NCI-H146 (cell line): ENCODE measurements at places on chromosomes 16 and 17.

DNA sequence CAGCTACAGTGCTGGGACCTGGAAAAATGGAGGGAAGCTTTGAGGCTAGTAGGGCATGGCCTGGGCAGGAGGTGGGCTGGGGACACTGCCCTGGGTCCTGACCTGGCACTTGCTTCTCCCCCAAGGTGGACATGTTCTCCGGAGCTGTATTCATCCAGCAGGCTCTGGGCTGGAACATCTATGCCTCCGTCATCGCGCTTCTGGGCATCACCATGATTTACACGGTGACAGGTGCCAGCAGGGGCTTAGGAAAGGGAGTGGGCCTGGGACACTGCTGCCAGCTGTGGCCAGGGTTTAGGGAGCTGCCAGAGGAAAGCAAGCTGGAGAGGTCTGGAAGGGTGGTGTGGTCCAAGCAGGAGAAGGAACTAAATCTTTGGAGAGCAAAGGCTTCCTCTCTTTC, 3.1 kb downstream of the SLC5A2 start:
- DNase-seq, result no peak

GRCh38 chr17:17935321-17936271, 36.6 kb downstream of the TOM1L2 start:
- DNase-seq, result no peak

DNA sequence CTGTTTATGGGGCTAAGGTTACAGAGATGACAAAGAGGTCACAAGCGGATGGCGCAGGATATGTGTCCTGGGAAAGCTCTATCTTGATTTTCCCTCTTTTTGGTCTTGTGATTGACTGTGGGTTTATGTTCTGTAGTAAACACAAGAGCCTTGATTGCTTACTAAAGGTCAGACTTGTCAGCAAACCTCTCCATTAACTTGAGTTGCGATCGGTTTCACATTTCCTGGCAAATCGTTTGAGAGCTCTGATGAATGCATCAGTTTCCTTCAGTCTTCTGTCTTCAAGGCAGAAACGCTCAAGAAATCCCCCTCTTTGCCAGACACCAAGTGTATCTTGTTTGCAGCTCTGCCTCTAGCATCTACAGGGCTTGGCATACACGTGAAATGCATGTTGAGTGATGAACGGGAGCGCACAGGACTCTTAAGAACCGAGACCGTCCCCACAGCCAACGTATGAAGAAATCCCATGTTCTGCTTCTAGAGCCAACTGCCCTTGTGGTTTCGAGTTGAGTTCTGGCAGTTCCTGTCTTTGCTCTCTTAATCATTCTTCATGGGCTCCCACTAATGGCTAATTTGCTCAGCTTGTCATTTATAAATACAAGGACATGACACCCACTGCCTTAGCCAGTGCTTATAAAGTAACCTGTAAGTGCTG, 143.3 kb downstream of the PITPNC1 start:
- no peak for DNase-seq

DNA sequence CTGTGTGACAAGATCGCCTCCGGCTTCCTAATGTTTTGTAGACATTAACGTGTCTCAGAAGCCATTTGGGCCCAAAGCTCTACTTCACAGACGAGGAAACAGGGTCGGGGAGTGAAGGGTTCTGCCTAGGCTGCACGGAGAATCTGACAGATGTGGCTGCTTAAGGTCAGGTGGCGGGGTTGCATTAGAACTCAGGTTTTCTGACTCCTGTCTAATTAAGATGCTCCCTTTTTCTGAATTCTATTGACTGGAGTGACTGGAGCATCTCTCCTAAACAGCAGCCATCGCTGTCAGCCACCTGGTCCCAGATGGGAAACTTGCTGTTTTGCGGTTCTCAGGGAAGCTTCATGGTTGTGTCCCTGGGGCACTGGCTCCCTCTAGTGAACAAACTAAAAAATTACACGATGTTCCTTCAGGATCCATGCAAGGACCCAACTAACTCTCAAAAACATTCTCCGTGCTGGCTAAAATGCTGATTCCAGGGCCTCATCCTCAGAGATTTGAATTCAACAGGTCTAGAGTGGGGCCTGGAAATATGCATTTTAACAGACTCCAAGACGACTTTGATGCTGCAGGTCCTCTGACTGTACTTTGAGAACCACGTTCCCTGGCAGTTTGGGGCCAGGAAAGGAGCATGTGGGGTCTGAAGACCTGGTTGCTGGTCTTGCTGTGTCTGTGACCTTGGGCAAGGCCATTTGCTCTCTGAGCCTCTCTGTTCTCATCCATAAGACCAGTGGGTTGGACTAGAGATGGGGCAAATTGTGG, 117.4 kb downstream of the IRF8 start:
- DNase-seq, result peak; percentile 3

DNA sequence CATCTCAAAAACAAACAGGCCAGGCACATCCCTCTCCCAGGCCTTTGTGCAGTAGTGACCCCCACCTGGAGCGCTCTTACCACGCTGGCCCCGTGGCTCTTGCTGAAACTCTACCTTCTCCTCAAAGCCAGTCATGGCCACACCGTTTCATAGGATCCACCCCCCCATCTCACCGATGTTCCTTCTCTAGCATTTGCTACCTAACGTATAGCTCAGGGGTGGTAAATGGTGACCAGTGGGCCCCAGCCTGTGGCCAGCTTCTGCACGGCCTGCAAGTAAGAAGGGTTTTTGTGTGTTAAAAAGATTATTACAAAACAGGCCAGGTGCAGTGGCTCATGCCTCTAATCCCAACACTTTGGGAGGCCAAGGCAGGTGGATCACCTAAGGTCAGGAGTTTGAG, 43.8 kb downstream of the RMI2 start:
- no peak for DNase-seq

DNA sequence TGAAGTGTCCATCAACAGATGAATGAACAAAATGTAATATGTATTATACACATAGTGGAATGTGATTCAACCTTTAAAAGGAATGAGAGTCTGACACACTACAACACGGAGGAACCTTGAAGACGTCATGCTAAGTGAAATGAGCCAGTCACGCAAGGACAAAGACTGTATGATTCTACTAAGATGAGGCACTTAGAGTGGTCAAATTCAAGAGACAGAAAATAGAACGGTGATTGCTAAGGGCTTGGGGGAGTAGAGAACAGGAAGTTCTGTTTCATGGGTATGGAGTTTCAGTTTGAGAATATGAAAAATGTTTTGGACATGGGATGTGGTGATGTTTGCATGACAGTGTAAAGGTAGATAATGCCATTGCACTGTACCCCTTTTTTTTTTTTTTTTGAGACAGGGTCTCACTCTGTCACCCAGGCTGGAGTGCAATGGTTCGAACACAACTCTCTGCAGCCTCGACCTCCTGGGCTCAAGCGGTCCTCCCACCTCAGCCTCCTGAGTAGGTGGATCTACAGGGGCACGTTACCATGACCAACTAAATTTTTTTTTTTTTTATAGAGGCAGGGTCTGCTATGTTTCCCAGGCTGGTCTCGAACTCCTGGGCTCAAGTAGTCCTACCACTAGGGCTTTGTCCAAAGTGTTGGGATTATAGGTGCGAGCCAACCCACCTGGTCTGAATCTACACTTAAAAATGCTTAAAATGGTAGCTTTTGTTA, 2.9 kb upstream of the CCDC102A start:
- no peak for DNase-seq

GRCh38 chr16:67184995-67185650, 1.4 kb upstream of the MATCAP1 start:
- DNase-seq, result peak; percentile 76

GRCh38 chr17:74768069-74768762, 7.9 kb downstream of the NAT9 start:
- DNase-seq, result no peak

DNA sequence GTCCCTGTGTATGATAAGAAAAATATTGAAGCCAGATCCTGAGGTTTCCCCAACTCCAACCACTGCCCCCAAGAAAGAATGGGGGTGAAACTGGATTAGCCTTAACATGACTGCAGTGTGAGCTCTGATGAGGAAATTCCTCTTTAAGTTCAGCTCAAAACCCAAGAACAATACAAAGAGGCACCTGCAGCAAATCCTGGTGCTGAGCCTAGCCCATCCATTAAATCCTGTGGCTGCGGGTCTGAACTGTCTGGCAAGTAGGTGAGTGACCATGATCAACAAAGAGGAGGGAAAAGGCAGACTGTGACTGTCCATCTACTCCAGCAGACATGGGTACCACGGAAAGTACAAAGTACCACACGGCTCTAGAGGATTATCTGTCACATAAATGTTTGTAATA, 64.2 kb downstream of the CREBBP start:
- no peak for DNase-seq

GRCh38 chr17:83145831-83146230, 66.4 kb downstream of the METRNL start:
- DNase-seq, result no peak

- no peak for DNase-seq
Observed at GRCh38 chr17:11561281-11561680, 37.0 kb upstream of the DNAH9 start.

DNA sequence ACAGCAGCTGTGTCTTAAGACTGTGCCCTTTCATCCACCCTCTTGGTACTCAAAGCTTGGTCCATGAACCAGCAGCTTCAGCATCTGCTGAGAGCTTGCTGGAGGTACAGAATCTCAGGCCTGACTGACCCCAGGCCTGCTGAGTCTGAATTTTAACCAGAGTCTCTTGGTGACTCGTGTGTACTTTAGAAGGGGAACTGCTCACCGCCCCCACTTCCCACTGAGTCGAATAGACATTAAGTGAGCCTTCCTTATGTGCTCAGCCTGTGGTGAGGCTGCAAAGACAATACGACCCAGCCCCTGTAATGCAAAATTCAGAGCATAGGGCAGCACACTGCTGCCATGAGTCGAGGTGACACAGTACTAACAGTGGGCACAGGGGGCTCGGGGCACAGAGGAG, 662.8 kb downstream of the WWOX start:
- DNase-seq, result no peak

DNA sequence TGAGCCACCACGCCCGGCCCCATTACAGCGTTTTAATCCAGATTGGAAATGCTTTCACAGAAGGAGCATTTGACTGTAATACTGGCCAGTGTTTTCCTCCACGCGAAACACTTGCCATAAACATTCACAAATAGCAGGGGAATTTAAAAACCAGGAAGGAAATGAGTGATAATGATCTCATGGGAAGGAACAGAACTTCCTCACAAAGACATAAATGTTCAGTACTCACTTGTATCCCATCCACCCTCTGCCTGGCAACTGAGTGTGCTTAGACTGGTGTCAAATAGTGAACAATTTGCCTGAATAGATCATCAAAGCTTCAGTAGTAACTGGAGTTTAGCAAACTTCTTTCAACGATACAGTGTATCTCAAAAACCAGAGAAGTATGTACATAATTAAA, 54.1 kb downstream of the PSMD12 start:
- DNase-seq, result no peak

GRCh38 chr16:88472637-88473205, 19.6 kb downstream of the ZFPM1 start:
- DNase-seq, result no peak

DNA sequence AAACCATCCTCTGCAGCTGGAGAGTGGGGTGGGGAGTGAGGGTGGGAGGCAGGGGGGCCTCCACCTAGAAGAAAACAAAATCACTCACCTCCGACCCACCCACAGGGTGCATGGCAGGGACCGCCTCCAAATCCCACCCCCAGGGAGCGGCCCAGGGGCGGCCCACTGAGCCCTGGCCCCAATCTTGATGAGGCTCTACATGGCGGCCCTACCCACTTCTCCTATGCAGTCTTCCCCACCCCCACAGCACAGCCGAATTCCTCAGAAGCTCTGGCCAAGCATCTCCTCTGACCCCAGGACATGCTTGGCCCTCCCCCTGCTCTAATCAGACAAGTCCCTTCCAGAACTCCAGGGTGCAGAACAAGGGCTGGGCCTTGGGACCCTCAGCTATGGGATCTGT, 18.2 kb upstream of the FASN start:
- no peak for DNase-seq

DNA sequence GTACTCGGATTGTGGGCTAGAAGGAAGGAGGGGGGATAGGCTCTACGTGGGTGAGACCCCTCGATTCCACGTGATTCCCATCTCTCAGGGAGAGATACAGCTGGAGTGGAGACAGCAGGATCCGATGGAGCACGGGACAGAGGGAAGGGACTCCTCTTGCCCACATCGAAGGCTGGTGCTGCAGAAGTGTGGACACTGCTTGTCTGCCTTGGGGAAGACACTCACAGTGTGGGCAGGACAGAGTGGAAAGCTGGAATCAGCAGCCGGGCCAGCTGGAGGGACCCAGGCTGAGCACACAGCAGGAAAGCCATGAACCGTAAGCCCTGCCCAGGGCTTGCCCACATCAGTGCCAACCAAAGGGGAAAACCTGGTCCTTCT, 42.1 kb upstream of the RPH3AL start:
- DNase-seq, result no peak

- no peak for DNase-seq
Observed at GRCh38 chr17:64115043-64115698, 14.8 kb downstream of the ERN1 start.

DNA sequence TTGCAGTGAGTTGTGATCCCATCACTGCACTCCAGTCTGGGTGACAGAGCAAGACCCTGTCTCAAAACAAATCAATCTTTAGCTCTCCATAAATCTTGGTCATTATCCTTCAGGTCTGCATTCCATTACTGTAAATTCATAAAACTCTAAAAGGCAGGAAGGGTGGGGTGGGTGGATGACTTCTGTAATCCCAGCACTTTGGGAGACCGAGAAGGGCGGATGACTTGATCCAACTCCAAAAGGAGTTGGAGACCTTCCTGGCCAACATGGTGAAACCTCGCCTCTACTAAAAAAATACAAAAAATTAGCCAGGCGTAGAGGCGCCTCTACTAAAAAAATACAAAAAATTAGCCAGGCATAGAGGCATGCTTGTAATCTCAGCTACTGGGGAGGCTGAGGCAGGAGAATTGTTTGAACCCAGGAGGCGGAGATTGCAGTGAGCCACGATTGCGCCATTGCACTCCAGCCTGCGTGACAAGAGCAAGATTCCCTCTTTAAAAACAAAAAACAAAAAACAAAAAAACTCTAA, 2.2 kb upstream of the UBE2Z start:
- DNase-seq, result no peak

- DNase-seq, result no peak
Observed at GRCh38 chr17:46046957-46047356, 47.9 kb downstream of the STH start.

DNA sequence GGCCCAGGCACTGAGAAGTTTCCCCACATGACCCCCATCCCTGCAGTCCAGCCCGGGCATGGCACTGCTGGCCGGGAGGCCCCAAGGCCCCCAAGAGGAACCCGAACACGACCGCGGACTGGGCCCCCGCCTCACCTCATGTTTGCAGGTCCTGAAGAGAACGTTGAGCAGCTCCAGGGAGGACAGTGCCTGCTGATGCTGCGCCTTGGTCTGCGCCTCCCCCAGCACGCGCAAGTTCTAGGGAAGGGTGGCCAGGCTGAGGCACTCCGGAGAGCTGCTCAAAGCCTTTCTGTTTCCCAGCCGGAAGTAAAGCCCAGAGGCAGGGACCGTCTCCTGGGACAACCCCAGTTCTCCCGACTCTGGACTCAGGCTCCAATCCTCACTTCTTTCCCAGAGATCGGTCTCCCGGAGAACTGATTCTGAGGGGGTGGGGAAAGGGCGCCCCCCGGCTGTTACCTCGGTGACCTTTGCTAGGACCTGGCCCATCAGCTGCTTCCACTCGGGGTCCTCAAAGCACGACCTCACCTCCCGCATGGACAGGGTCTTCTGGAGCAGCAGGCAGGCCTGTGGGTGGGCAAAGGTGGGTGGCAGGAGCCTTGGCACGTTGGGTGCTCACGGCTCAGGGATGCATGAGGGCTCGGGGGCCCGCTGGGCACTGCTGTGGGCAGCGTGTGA, 13.7 kb downstream of the MYBBP1A start:
- no peak for DNase-seq

GRCh38 chr17:66580184-66580955, 254.5 kb upstream of the CACNG5 start:
- DNase-seq, result no peak

- DNase-seq, result no peak
Observed at GRCh38 chr16:61890386-61890785, 145.9 kb downstream of the CDH8 start.
